ENCODE measurements at places on chromosomes 4 and X. TPM values are rescaled to one million over a fixed set of nuclear protein-coding genes. Genes with fewer than 3 reads are reported as not detected.

DNA sequence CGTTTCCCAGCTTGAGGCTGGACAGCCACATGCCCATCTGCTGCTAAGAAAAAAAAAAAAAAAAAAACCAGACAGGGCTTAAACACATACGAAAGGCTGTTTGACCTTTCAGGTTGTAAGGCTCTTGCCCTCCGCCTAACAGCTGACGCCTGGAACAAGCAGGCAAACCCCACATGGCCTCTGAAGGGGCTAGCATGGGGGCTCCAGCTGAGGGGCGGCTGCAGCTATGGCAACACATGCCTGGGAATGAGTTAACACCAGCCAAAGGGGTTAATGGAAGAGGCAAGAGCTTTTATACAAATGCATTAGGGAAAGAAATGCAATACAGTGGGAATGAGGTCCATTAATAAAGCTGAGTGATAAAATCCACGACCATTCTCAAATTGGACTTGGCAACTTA lies 183.6 kb downstream of the ENOX2 start:
- no peaks in the 10 kb centered on the region for H3K4me1 ChIP-seq
- no peaks in the 10 kb centered on the region for H3K36me3 ChIP-seq
- DNase-seq = peak; percentile 31
- H3K27ac ChIP-seq = no peak overlapping the region
- H3K4me3 ChIP-seq = no peak overlapping the region
- no peaks in the 10 kb centered on the region for H3K27me3 ChIP-seq

DNA sequence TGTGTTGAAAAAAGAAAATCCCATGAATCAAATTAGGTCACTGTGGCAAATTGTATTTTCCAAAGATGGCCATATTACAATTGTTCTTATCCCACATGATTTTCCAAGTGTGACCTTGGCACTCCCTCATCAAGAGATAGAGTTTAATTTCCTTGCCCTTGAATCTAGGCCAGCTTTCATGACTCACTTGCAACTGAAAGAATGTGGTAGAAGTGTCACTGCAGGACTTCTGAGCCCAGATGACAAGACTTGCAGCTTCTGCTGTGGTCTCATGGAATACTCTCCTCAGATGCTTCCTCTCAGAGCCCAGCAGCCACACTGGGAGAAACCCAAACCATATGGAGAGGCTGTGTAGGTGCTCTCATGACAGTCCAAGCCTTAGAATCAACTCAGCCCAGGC lies 139.0 kb downstream of the ADAMTS3 start:
- H3K27ac ChIP-seq = no peak overlapping the region
- H3K4me1 ChIP-seq = no peaks in the 10 kb centered on the region
- DNase-seq = no peak
- H3K27me3 ChIP-seq = no peaks in the 10 kb centered on the region

GRCh38 chrX:25207803-25208475 lies 192.2 kb upstream of the ARX start:
- no peaks in the 10 kb centered on the region for H3K36me3 ChIP-seq
- H3K4me3 ChIP-seq = no peak overlapping the region
- no peaks in the 10 kb centered on the region for H3K27me3 ChIP-seq
- peaks cover 6% of the 10 kb centered on the region for H3K4me1 ChIP-seq
- no peak for DNase-seq

DNA sequence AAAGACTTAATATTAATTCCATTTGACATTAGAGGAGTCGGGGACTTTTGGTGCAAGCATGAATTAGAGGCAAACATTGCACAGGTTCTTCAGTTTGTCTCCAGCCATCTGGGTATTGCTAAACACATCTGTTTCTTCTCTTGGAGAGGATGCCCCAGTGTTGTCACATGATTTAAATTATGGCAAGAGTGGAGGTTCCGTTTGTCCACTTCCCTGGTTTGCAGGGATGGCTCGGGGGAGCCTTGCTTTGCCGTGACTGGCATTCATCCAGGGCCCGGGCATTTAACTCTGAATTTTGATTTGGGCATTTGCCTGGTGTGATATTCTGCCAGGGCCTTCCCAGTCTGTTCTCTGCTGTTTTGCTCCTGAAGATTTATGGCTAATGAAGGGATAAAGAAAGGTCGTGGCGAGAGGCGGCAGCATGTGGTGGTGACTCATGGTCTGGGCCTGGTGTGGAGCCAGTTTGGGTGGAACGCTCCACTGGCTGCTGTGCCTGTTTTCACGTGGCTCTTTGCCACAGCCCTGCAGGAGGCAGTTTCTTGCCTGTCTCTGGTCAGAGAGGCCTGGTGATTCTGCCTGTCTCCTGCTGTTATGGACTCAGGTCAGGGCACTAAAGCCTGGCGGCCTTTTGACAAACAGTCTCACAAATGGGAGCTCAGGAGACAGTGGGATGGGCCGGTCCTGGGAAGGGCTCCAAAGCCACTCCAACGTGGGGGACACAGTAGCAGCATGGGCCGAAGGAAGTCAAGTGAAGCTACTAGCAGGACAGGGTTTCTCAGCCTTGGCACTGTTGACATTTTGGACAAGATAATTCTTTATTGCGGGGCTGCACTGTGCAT lies 99.4 kb upstream of the PGRMC2 start:
- H3K27ac ChIP-seq = no peak overlapping the region
- H3K4me1 ChIP-seq = no peaks in the 10 kb centered on the region
- no peak overlapping the region for H3K4me3 ChIP-seq
- DNase-seq = no peak
- no peaks in the 10 kb centered on the region for H3K36me3 ChIP-seq
- H3K27me3 ChIP-seq = no peaks in the 10 kb centered on the region

The FRAS1 gene
- 21.3 TPM for total RNA-seq

- H3K4me3 ChIP-seq = no peak overlapping the region
- no peak overlapping the region for H3K27ac ChIP-seq
- no peaks in the 10 kb centered on the region for H3K36me3 ChIP-seq
- H3K4me1 ChIP-seq = no peaks in the 10 kb centered on the region
Measured at GRCh38 chr4:8728536-8729407, 136.2 kb downstream of the CPZ start.

GRCh38 chr4:178329226-178329872 lies 887.1 kb upstream of the AGA start:
- no peak overlapping the region for H3K27ac ChIP-seq
- no peak overlapping the region for H3K4me3 ChIP-seq
- H3K4me1 ChIP-seq = no peaks in the 10 kb centered on the region
- DNase-seq = no peak
- no peaks in the 10 kb centered on the region for H3K36me3 ChIP-seq
- no peaks in the 10 kb centered on the region for H3K27me3 ChIP-seq

GRCh38 chrX:14303891-14304290 lies 225.4 kb upstream of the GLRA2 start:
- no peak overlapping the region for H3K27ac ChIP-seq
- no peaks in the 10 kb centered on the region for H3K4me1 ChIP-seq
- H3K36me3 ChIP-seq = no peaks in the 10 kb centered on the region

Data from neural progenitor cell (in vitro differentiated cells).